GM13977 (cell line): ENCODE measurements at places on chromosomes 5 and 9.

GRCh38 chr5:171957591-171958251 lies 48.7 kb downstream of the FBXW11 start:
- DNase-seq, result no peak

GRCh38 chr5:138661291-138661960 lies 86.2 kb upstream of the HSPA9 start:
- no peak for DNase-seq

DNA sequence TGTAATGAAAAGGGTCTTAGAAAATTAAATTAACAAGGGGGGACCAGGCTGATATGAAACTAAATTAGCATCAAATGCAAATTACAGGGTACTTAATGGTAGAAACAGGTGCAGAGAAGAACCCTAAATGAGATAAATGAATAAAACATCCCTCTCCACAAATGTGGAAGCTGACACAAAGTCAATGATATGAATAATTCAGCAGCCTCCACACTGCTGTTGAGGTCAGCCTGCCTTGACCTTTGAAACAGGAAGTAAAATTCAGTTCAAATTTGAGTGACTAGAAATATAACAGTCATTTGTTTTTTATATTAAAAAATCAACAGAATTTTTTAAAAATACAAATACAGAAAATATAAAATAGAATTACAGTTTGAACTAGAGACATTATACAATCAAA lies 40.0 kb downstream of the EBF1 start:
- DNase-seq, result no peak

DNA sequence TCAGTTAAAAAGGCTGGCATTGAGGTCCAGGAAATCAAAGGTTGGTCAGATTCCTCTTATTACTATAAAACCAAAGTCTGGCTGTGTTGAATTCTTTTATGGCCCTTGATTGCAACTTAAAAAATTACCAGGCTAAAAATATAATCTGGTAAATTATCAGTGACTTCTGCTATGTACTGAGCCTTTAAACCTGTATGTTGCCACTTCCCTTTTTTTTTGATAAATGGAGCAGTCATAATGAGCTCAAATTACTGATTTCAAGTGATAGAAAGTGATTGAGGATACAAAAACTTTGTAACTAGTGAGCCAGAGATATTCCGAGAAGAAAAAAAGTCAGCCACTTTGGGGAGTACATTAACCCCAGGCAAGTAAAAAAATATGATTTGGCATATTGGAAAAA lies 100.1 kb downstream of the GIN1 start:
- no peak for DNase-seq

GRCh38 chr5:84568171-84568570 lies 183.5 kb upstream of the EDIL3 start:
- no peak for DNase-seq

DNA sequence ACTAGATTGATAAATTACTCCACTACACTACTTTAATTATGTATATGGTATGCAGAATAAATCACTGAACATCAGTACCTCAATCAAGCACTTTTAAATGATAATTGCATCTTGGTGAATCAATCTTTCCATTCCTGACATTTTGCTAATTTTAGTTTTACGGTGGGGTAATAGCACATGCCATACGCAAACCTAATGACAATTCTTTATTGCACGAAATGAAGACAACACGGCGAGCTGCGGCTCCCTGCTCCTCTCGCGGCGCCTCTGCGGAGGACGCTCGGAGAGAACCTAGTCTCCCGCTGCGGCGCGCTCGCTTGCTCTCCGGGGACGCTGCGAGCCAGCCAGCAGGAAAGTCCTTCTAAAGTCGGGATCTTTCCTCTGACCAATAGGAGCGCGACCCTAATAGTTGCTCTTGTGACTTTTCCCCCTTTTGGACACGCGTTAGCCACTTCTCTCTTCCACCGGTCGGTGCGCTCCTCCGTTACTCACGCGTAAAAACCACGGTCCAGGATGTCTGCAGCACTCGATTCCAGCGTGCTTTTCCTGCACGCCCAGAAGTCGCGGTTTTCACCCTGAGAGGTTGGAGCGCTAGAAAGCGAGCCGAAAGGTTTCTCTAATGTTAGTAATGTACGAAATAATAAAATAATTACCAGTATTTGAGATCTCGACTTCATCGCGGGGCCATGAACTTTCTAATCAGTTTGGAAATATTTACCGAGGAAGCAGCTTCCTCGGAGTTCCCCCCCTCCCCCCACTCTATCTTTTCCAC lies 1.0 kb upstream of the MEF2C start:
- DNase-seq, result no peak

DNA sequence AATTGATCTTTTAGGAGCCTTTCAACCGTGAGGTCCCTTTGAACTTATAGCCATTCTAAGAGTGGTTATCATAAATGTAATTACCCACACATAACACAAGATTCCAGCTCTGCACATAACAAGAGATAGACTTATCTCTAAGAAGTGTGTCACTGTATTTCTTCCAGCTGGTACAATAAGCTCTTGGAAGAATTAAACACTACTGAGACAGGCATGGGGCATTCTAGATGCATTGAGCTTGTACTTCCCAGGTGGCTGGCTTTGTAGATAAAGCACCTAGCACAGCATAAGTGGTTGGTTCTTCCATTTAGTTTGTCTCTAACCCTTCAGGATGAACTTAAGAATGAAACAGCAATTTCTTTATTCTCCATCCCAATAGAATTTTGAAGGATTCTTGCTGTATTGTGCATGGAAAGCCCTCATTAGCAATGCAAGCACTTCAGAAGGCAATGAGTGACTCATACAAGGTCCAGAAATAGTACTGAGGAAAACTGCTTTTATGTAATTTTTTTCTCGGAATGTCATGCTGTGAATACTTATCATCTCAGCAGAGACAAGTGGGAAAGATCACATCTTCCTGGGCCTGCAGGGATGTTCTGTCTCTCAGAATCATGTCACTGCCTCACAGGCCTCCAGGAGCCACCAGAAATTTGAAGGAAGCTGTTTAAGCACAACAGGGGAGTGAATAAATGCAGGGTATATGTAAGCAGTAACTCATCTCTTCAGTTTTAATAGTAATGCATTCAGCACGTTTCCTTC lies 91.1 kb upstream of the CD180 start:
- DNase-seq, result no peak

DNA sequence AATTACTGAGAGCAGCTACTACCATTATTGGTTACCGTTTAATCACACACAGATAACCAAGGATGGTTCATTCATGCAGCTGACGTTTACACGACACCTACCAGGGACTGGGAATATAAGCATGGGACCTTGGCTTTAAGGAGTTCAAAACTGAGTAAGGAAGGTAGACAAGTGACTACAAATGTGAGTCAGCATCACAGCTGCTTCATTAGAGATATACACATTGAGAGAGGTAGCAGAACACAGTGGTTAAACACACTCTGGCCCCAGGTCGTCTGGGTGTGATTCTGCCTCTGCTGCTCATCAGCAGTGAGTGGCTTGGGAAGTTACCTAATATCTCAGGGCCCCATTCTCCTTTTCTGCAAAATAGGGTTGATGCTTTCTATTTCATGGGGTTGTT lies 268.6 kb downstream of the NR3C1 start:
- DNase-seq, result peak; percentile 45

DNA sequence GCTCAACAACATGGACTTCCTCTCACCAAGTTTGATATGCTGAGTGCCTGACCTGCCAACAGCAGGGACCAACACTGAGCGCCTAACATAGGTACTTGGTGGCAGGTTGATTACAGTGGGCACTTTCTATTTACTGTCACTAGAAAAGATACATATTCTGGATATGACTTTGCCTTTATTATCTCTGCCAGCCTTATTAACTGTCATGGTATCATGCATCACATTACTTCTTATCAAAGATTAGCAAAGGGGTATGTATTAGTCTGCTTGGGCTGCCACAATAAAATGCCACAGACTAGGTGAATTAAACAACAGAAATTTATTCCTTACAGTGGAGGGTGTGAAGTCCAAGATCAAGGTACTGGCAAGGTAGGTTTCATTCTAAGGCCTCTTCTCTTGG lies 14.3 kb upstream of the C1QTNF2 start:
- no peak for DNase-seq

DNA sequence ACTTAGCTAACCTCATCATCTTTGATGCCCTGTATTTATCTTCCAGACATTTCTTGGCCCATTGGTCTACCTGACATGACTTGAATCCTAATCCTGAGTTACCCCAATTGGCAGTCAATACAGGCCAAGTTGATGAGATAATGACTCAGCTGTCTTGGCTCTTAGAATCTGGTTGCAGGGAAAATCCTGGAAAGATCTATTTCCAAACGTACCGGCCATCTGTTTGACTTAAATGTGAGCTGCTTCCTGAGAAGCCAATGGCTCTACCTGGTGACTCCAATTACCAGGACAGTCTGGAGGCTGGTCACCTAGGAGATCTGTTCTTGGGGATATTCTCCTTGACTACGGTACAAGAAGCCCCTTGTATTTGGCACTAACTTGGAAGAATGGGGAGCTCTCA lies 475.2 kb upstream of the BRINP1 start:
- no peak for DNase-seq

DNA sequence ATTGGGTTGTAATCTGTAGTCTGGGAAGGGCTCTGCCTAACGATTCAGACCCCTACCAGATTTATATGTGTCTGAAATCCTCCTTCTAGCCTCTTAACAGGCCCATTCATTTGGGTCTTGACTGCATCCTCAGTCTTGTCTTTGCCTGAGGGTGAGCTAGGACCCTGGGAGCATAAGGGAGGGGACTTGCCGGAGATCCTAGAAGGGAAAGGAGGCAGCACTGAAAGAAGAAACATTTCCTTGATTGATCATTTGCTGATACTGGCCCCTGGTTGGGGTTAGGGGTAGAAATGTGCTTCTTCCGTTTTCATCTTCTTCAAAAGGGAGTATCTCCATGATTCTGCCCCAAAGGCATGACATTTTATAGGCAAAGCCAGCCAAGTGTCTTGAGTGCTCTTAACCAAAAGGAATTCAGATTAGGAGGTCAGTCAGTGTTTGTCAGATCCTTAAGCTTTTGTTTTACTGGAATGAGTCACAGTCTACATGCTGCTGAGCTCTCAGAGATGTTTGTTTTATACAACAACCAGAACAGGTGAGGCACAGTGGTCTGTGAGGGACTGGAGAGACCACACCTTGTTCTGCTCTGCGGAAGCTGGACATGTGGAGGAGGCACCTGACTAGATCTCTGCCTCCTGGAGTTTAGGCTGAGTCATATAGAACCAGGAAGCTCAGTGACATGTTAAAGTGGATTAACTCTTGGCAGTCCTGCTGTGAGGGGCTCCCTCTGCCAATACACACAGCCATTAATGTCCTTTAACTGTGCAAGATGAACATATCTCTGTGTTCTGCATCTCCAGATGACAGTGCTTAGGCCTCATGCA lies 37.7 kb downstream of the PCDHAC2 start:
- no peak for DNase-seq

GRCh38 chr5:173201636-173202265 lies 33.3 kb downstream of the NKX2-5 start:
- DNase-seq, result no peak

- peak; percentile 28 for DNase-seq
These were observed 226.6 kb downstream of the SNX18 start for GRCh38 chr5:54743997-54744788.

- DNase-seq, result no peak
These were observed 1758.1 kb downstream of the MAT2B start for GRCh38 chr5:165263536-165263935.

GRCh38 chr5:109102096-109102690 lies 307.6 kb downstream of the PJA2 start:
- no peak for DNase-seq

DNA sequence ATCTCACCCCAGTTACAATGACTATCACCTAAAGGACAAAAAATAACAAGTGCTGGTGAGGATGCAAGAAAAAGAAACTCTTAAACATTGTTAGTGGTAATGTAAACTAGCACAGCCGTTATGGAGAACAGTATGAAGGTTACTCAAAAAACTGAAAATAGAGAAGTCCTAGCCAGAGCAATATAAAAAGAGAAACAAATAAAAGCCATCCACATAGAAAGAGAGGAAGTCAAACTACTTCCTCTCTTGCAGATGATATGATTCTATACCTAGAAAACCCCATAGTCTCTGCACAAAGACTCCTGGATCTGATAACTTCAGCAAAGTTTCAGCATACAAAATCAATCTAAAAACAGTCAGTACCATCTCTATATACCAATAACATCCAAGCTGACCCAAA lies 221.5 kb upstream of the FAM174A start:
- no peak for DNase-seq

DNA sequence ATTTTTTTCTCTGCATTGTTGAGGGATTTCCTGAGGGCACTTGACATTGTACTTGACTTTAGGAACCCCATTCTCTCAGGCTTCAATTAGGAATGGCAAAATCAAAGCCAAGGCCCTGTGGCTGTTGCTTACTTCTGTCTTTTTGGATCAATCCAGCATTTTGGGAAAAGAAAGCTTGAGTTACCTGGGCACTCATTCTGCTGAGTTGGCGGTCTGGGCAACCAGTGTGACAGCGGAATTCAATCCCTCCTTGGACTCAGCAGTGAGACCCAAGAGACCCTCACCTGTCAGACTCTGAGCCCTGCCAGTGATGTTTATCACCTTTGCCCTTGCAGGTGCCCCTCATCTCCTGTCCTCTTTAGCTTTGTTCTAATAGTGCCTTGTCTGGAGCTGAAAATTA lies 225.3 kb downstream of the PAPPA start:
- no peak for DNase-seq

DNA sequence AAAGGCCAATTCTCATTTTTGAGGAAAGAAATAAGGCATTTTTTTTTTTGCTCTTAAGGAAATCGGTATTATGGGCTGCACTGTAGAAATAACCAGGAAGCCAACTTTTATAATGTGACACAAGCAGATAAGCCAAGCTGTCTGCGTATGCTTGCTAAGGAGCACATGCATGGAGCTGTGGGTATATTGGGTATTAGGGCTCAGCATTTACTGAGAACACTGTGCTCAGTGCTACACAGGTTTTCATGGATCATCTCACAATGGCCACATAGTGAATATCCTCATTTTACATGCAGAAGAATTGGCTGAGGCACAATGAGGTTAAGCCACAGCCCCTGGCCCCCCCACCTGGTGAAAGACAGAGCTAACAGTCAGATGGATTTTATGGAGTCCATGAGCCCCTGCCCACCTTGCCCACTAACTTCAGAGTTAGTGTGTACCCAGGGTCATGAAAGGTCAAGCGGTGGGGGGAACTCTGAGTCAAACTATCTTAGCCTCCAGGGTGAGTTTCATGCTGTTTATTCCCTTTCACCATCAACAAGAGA lies 204.8 kb downstream of the SPATA31A6 start:
- DNase-seq, result peak; percentile 39

DNA sequence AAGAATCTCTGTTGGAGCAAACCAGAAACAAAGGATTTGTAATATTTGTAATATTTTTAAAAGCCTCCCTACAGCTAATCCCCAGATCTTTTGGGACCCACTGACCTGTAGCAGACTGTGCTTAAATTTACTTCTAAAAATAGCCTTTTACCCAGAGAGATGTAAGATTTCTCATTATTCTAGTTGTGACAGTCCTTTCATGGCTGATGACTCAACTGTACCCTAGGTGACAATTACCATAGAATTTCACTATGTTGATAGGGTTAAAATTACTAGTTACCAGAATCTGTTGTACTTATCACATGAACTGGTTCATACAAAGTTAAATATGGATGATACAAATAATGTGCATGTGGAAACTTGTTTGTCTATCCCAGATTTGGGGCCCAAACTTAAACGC lies 543.9 kb upstream of the SEMA6A start:
- DNase-seq, result no peak

GRCh38 chr5:177523711-177524538 lies 7.2 kb upstream of the DDX41 start:
- no peak for DNase-seq

- no peak for DNase-seq
These were observed 1254.9 kb upstream of the DMAC1 start for GRCh38 chr9:9054354-9054992.
